Mucosa of gallbladder (tissue), 1 donor: ENCODE measurements at places on chromosomes 7 and 10.

DNA sequence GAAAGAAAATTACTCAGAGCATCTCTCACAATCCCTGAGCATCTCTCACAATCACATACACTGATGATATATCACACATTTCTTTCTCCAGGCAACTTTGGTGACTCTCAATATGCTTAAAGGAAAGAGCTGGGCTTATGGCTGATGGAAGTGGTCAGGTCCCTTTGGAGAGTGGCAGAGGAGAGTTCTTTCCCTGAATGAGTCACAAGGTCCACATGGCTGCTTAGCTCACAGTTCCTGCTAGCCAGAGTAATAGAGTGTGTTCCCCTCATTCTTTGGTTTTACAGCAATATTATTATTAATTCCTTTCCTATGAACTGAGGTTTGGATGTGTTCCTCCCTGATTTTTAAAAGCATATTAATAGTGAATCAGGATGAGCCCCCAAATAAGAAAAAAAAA is 287.4 kb downstream of the C7orf25 start:
- no peak for DNase-seq

- DNase-seq, result no peak
Observed at GRCh38 chr7:46532571-46532970, 611.5 kb upstream of the IGFBP3 start.

- no peak for DNase-seq
Observed at GRCh38 chr7:42210333-42210732, 26.7 kb downstream of the GLI3 start.

- DNase-seq, result no peak
Observed at GRCh38 chr7:25894002-25894901, 257.7 kb upstream of the NFE2L3 start.

DNA sequence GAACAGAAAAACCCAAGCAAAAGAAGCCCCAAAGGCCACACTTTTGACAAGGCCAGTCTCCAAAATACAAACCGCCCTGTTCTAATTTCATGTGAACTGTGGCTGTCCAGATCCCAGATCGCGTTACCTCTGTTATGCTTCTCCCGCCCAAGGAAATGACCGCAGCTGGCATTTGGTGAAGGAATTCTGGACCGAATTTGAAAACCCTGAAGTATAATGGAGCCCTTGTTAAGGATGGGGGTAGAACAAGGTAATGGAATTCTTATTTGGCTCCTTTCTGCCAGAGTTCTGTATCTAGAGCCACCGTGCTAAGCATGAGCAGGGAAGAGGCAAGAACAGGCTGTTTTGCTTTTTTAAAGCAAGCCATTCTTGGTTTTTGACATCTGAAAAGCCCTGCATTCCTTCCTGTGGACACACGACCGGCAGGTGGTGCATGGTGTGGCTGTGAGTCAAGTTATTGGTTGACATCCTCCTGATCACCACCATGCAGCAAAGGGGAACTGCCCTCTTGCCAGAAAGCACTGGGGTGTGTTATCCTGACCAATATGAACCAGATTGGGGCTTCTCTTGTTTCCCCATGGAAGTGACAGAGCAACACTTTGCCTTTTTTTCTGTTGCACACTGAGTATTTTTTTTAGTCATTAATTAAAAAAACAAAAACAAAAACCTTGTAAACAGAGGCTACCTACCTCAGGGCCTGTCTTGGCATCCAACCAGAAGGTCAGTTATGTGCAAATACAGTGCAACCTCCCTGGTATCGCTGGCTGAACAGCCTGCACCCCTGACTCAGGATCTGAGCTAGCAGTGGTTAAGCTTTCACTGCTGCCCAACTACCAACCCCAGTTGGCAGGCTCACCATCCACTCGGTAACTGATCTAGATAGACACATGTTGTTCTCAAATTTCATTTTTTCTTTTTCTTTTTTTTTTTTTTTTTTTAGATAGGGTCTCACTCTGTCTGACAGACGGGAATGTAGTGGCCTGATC is 14.2 kb downstream of the UCMA start:
- DNase-seq, result no peak

- DNase-seq, result no peak
Observed at GRCh38 chr7:7766671-7767070, 48.3 kb upstream of the RPA3 start.

- no peak for DNase-seq
Observed at GRCh38 chr10:132376394-132376851, 20.6 kb upstream of the PWWP2B start.

- no peak for DNase-seq
Observed at GRCh38 chr10:132647424-132647823, 109.8 kb downstream of the INPP5A start.

DNA sequence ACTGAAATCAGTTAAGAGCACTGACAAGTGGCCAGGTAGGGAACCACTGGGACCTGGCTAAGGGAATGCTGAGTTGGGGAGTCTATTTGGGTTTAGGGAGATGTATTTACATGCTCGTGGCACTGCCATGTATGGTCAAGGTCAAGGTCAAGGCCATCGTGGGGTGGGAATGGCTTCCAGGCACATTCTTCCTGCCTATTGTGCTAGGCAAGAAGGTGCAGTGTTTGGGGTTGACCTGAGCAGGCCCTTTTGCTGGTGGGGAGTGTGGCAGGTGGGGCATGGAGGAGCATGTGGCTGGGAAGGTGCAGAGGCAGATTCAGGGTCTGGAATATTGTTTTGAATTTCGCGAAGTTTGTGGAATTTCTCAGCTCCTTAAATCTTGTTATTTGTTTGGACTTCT is 17.8 kb downstream of the FAM241B start:
- DNase-seq, result no peak

- no peak for DNase-seq
Observed at GRCh38 chr7:29447828-29448227, 115.8 kb upstream of the PRR15 start.

DNA sequence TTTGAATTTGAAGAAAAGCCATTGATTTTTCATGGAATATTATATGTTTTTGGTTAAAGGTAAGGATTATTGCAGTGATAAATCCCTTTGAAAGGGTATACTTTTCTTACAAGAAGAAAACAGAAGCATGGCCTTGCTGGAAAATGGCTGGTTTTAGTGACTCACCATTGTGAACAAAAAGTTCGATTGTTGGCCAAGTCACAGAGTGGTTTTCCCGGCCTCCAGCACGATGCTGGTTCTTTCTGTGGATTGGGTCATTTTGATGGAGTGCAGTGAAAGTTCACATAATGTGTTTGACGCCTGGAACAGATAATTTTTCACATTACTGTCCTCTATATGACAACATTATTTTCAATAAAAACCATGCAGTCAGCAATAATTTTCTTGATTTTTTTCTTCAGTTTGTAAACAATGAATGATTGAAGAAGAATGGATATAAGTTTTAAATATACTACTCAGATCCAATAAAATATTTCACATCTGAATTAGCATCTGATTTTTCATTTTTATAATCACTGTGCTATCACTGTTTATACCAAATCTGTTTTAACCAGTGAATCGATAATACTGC is 60.9 kb downstream of the RBM20 start:
- DNase-seq, result no peak

- no peak for DNase-seq
Observed at GRCh38 chr10:21888959-21889358, 114.6 kb downstream of the DNAJC1 start.

- DNase-seq, result no peak
Observed at GRCh38 chr10:52250510-52250909, 63.6 kb upstream of the DKK1 start.

- DNase-seq, result peak; percentile 33
Observed at GRCh38 chr10:62022830-62023229, 121.3 kb downstream of the ARID5B start.

GRCh38 chr7:76294344-76295024 is 8.0 kb upstream of the HSPB1 start:
- peak; percentile 96 for DNase-seq

DNA sequence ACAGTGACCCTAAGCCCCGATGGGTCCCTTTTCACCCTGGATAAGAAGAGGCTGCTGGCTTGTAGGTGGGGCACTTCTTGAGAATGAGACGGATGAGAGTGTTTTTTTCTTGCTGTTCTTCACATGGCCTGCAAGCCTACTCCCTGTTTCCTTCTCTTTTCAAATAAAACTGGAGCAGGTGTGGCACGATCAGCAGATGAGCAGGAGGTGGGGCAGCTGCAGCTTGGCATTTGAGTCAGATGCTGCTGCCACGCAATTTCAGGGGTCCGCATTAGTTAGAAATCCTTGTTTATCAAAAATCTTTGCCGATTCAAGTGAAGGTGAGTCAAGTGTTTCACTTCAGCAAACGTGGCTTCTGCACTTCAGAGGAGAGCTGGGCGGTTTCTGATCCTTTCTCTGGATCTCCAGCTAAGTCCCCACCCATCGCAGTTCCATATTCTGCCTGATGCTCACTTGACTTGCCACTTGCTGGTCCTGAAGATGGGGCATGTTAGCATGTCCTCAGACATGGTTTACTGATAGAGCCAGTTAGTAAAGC is 20.8 kb downstream of the WDFY4 start:
- DNase-seq, result no peak

- DNase-seq, result no peak
Observed at GRCh38 chr7:44043902-44044301, 600 bp upstream of the DBNL start.

DNA sequence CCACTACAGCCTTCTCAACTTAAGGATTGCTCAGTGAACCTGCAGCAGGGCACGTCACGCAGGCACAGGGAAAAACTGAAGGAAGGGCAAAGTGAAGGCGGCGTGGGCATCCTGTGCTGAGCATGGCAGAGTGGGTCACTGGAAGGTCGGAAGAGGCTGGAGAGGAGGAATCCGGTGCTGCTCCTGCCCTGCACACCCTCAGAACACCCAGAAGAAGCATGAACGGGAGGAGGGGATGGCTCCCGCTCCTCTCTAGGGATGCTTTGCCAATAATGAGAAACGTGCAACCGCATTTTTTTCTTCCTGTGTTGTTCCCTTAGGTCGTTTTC is 175.1 kb downstream of the TNS3 start:
- DNase-seq, result no peak

DNA sequence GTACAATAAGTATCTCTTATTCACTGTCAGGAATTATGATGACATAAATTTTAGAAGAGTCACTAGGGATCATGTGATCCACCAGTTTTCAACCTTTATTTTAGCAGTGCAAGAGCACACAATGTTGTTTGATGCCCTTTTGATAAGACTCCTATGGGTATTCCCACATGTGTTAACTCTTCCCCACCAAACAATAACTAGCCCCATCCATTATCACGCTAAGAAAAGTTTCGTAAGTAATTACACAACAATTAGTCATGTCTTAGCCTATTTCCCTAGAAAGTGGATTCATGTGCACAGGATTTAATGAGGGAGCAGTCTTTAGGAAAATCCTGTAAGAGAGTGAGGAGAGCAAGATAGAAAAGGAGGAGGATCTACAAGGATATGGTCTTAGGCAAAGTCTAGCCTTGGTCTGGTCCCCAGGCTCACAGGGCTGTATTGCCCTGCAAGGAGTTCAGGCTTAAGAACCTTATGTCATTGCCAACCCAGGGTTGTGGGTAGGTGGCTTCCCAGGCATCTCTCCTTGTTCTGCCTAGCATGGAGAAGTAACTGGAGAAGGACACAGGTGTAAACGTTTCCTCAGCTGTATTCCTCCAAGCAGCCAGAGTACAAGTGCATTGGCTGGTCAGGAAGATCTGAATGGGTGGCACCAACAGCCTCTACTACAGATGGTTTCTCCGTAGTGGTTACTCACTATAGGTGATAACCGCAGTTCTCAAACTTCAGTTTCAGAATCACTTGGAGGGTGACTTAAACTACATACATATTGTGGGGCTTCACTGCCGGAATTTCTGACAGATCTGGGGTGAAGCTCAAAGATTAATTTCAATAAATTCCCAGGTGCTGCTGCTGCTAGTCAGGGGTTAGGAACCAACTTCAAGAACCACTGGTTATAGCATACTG is 574.5 kb downstream of the SUGCT start:
- no peak for DNase-seq

DNA sequence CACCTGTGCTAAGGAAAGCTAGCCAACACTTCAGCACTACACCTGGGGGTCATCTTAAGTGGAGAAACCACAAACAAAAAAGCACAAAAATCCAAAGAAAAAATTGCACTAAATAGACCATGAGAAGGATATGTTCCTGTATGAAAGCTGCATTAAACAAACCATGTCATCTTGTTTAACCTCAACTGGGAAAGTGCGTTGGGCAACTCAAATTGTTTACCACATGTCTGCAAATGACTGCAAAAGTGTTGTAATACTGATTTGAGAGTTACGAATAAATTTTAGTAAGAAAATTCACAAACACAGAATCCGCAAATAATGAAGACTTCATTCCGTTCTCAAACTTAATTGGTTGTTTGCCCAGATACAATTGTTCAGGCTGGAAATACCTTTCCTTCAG is 111.9 kb upstream of the EGFR start:
- no peak for DNase-seq

GRCh38 chr7:19437446-19437845 is 271.4 kb downstream of the POLR1F start:
- DNase-seq, result no peak

DNA sequence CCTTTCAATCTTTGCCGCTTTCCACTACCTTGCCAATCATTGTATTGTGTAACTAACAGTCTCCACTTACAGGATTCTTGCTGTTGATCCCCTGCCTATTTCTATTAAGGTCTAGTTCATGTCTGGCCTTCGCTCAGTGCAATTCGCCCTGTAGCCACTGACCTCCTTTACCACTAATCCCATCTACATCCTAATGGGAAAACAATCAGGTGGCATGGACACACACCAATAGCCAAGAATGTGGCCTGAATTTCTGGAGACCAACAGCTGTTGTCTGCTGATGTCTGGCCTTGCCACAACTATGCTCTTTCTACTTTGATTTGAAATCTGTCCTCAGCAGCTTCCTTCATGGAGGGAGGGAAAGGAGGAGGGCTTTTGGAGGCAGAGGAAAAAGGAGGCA is 546.2 kb downstream of the SORCS3 start:
- DNase-seq, result no peak

DNA sequence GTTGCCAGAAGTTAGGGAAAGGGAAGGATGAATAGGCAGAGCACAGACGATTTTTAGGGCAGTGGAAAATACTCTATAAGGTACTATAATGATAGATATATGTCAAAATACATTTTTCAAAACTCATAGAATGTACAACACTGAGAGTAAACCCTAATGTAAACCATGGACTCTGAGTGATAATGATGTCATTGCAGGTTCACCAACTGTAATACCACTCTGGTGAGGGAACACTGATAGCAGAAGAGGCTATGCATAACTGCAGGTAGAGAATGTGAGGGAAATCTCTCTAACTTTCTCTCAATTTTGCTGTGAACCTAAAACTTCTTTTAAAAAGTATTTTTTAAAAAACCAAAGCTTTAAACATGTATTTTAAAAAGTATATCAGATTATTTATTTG is 22.1 kb downstream of the POT1 start:
- no peak for DNase-seq

GRCh38 chr7:79281426-79281825 is 172.0 kb downstream of the MAGI2 start:
- DNase-seq, result no peak

DNA sequence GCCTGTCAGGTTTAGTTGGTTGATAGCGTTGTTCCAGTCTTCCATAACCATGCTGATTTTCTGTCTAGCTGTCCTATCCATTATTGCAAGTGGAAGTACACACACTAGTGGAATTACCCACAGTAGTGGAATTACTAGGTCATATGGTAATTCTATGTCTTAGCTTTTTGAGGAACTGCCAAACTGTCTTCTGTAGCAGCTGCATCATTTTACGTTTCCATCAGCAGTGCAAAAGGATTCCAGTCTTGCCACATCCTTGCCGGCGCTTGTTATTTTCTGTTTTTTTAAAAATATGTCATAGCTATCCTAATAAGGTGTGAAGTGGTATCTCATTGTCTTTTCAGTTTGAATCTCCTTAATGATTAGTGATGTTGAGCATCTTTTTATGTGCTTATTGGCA is 17.2 kb upstream of the RHBDD2 start:
- peak; percentile 22 for DNase-seq
